ENCODE measurements at places on chromosomes 4 and X.

- DNase-seq, result no peak
These were observed 169.6 kb downstream of the CAMK2D start for GRCh38 chr4:113591982-113592381.

- no peak for DNase-seq
These were observed 19.2 kb upstream of the PDLIM3 start for GRCh38 chr4:185554365-185555126.

DNA sequence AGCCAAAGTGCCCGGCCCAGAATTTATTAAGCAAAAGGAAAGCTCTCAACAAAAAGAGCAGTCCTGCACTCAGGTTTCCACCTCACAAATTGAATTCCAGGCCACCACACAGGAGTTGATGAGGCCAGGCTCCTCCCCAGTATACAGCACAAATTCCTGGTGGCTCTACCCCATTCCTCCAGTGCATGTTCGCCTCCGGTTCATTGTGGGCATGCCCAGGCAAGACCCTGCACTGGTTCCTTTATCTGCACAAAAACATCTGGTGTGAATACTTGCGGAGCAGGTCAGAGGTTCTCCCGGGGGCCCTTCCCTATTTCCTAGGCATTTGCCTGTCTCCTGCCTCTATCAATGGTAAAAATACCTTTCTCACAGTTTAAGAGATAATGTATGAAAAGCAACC is 195.2 kb upstream of the ANXA10 start:
- DNase-seq, result no peak

DNA sequence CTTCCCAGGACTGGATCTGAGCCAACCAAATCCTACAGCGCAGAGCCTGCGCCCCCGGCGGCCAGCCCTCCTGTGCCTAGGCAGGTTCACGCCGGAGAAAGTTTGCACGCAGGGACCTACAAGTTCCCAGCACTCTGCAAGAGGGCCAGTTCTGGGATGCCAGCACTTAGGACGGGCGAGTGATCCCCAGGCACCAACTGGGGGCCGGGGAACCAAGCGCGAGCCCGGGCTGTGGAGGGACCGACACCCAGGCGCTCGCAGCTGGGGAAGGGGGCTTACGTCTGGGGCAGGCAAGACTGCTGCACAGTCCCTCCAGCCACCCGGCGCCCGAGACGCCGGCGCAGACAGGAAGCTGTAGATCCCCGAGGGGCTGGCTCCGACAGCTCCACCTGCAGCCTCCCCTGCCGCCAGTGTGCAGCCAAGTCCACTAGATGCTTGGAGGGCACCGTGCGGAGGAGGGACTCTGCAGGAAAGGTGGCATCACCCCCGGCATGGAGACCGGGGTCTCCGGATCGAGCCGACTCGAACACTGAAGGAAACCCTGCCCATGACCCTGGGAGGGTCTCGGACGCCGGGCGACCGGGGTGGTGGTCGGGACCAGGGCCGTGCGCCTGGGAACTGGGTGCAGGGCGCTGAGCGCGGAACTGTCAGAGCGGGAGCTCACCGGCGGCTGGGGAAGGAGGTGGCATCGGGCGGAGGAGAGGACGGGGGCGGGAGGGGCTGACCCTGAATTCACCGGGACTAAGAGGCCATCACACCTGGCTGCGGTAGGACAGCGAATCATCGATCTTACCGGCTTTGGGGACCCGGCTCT is 566 bp downstream of the CORIN start:
- peak; percentile 16 for DNase-seq

GRCh38 chr4:117084866-117085701 is at the start of gene TRAM1L1:
Gene TRAM1L1, minus strand, starts transcription at chr4:117085576. Its CDS starts 183 bp downstream, at chr4:117085393.
- DNase-seq, result no peak

DNA sequence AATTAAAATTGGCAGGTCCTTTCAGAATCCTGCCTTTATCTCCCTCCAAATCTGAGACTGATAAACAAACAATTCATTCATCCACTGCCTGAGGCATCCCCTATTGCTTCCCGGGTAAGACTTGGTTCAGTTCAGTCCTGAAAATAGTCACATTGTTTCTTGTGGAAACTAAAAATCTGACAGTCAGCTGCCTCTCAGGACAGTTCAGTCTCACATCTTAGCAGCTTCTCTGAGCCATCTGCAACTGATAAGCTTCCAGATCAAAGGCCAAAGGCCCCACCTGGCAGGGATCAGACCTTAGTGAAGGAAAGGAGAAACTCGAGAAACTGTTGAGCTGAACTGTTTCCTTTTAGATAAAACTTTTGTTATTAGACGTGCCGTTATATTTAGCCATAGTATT is 264.5 kb downstream of the IL15 start:
- DNase-seq, result no peak

GRCh38 chrX:96455078-96455477 is 229.6 kb upstream of the DIAPH2 start:
- DNase-seq, result no peak

DNA sequence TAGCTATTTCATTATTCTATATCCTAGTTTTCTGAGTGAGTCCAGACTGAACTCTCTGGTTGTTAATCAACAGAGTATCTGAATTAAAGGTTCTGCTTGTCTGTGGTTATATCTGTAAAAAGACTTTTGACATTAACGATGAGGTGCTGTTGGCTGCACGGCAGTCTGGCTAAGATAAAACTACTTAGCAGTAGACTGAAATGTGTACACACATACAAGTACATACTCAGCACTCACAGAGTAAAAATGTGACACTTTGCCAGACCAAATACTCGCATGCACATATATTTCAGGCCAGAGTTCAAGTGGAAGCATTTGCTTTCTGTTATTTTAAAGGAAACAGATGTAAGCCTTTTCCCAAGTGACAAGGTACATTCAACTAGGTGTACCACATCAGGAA is 80.5 kb downstream of the PRDM5 start:
- DNase-seq, result no peak

DNA sequence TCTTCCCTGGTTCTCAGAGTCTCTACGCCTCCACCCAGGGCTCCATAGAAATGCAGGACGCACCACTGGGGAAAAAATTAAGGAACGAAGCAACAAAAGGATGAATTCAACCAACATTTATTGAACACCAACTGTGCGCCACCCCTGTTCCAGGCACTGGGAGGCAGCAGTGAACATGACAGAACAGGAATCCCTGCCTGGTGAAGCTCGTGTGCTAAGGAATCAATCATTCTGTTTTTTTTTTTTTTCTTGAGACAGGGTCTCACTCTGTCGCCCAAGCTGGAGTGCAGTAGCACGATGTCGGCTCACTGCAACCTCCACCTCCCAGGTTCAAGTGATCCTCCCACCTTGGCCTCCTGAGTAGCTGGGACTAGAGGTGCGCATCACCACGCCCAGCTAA is 1.9 kb upstream of the FTSJ1 start:
- no peak for DNase-seq

DNA sequence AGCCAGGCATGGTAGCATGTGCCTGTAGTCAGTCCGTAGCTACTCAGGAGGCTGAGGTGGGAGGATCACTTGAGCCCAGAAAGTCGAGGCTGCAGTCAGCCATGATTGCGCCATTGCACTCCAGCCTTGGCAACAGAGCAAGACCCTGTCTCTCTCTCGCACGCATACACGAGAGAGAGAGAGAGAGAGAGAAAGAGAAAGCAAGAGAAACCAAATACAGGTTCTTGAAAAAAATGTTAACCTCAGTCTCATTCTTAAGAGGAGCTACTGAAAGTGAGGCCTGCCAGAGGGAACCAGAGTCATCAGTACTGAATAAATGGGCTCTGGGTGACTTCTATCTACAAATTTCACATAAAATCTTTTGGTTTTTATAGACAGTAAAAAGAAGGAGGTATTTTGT is 42.9 kb downstream of the KIAA0232 start:
- DNase-seq, result no peak

GRCh38 chr4:6373541-6374410 is 98.6 kb downstream of the PPP2R2C start:
- DNase-seq, result no peak

DNA sequence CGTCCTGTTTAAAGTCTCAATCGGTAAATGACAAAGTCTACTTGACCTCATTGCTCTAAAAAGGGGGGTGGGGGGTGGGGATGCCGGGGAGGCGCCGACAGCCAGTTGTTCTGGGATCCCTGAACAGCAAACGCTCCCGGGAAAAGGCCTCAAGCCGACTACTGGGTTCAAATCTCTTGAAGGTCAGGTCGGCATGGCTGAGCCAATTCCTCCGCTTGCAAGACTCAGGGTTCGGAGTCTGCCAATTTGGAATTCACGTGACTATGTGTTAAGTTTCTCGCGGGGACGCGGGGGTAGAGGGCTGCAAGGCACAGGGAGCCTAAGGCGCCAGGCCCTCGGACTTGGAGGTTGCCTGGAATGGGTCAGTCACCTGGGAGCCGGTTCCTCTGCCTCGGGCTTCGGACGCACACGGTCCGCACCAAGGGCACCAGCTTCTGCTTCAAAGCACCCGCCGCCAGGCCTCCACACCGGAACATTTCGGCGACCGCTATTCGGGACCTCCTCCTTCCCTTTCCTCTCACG is 399 bp downstream of the AIFM1 start:
- DNase-seq, result no peak

DNA sequence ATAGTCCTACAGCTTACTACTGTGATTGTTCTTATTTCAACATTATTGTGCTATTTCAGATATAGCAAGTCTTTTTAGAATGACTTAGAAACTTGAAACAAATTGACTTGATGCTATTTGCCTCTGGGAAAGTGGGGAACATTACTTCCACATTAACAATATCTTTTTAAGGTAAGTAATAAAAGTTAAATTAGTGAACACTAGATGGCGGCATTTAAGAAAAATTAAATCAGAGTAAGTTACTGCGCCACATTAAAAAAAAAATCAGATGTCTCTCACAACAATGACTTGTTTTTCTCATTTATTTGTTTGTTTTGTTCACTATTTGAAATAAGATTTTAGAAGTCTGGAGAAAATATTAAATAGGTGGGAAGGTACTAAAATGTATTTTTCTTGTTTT is 1026.9 kb upstream of the SLIT2 start:
- DNase-seq, result no peak

DNA sequence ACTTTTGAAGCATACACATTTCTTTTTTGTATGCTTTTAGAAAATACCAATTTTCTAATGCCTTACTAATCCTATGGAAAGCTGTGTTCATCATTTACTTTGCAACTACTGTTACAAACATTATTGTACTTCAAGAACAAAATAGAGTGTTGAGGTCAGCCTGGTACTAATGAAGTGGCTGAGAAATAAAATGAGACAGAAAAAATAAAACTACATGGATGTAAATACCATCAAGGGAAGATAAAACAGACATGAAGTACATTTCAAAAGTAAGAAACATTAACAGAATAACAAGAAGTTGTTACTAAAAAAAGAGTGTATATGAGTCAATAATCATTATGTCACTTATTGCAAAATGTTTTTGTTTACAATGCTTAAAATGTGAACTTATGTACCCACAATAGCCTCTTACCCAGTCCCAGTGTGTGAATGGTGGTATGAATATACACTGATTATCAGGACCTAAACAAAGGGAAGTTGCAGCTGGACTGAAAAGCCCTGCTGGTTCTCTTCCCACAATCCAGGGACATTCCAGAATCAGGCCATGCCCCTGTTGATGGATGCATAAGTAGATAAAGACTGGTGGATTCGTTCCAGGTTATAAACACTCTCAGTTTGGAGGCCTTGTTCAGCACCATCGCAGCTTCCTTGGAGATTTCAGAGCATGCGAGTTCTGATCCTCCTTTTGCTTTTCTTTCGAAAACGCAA is 2.4 kb upstream of the CSN3 start:
- no peak for DNase-seq

All from activated T-helper 1 cell treated with anti-CD3 and anti-CD28 coated beads, Interleukin-2, amount 50 U/mL, for 16 hours (primary cell).